ENCODE measurements at places on chromosomes 3 and 15.

DNA sequence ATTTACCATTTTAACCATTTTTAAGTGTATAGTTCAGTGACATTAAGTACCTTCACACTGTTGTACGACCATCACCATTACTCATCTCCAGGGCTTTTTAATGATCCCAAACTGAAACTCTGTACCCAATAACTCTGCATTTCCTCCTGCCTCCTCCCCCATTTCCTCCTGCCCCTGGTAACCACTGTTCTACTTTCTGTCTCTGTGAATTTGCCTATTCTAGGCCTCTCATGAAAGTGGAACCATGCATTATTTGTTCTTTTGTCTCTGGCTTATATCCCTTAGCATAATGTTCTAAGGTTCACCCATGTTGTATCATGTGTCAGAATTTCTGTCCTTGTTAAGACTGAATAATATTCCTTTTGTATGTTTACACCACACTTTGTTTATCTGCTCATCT, 154.2 kb downstream of the MECOM start:
- no peak for DNase-seq

GRCh38 chr3:127141921-127142730, 50.8 kb upstream of the PRR23E start:
- no peak for DNase-seq

GRCh38 chr15:70432924-70433495, 330.3 kb downstream of the UACA start:
- DNase-seq: no peak

DNA sequence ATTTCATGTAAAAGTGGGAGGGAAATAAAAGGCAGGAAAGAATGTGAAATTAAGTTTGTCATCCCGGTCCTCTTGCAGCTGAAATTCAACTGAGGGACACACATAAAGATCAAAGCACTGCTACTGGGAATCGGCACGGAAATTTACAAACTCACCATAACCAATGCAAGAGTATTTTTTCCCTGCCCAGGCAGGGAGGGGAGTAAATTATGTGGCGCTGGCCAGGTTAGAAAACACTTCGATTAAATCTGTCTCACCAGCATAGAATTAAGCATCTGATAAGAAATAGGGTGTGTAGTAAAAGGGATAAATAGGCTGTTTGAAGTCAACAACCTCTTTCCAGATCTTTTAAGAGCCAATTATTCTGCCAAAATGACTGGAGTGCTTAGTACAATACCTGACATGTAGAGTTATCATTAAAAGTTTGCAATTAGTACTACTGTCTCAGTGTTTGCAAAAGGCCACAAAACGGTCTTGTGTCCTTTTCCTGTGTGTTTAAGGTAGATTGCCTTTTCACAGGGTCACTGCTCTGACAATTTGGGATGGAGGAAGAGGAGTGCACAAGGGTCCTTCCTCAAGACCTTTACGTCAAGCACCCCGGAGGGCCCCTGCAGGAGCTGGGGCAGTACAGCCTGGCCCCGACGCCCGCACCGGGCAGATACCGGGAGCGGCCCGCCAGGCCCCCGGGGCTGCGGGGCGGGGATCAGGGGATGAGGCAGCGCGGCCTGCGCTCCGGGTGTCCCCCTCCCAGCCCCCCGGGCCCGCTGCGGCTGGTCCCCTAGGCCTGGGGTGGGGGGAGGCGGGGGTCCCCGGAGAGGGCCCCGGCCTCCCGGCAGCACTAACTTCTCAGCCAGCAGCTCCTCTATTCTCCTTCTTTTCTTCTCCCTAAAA, 651 bp downstream of the UBA3 start:
- no peak for DNase-seq

GRCh38 chr15:49082960-49083359, 36.7 kb upstream of the SECISBP2L start:
- DNase-seq: no peak

- DNase-seq: no peak
These were observed 420.2 kb downstream of the SI start for GRCh38 chr3:164658125-164658524.

DNA sequence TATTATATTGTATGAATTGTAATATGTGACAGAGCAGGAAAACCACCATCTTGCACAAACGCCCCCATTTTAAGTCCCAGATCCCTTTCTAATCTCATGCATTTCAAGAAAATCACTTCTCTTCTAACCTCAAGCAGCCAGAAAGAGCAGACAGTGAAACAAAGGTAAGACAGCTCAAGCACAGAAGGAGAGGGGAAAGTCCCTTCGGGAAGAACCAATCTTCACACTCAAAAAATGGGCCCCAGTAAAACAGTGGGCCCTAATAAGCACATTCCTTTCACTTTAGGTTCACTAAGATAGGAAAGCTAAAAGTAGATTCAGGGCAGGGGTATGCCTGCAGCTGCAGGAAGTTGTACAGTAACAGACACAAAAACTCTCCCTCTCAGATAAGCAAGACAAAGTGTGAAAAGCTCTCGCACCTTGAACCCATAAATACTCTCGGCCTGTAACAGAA, 1268.7 kb downstream of the SI start:
- no peak for DNase-seq

- peak; percentile 65 for DNase-seq
These were observed 8.4 kb upstream of the ATR start for GRCh38 chr3:142586803-142587406.

DNA sequence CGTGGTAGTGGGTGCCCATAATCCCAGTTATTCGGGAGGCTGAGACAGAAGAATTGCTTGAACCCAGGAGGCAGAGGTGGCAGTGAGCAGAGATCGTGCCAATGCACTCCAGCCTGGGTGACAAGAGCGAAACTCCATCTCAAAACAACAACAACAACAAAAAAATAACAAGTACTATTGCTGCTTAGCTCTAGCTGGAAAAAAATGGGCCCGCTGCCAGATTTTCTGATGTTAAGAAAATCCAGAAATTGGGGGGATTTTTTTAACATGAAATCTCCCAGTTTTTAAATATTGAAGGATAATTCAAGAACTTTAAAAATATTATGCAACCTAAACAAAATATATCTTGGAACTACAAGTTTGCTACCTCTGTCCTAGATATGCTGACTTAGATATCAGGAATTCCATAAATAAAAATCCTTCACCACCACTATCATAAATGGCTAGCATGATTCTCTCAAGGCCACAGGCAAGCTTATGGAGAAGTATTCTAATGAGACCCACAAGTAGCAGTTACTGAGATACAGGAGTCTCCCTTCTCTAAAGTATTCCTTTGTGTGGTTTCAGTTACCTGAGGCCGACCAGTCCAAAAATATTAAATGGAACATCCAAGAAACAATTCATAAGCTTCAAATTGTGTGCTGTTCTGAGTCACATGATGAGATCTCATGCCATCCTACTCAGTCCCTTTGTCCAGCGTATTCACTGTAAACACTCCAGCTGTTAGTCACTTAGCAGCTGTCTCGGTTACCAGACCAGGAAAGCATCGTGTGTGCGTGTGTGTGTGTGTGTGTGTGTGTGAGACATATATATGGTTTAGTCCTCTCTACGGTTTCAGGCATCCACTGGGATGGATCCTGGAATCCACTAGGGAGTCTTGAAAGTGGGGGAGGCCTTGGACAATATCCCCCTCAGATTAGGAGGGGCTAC, 277.2 kb downstream of the TBL1XR1 start:
- no peak for DNase-seq

GRCh38 chr3:10247679-10248183, 528 bp upstream of the TATDN2 start:
- DNase-seq: no peak

GRCh38 chr15:86915811-86916331, 836.2 kb downstream of the AGBL1 start:
- peak; percentile 6 for DNase-seq

GRCh38 chr3:120418866-120419490, 31.8 kb downstream of the FSTL1 start:
- DNase-seq: no peak

DNA sequence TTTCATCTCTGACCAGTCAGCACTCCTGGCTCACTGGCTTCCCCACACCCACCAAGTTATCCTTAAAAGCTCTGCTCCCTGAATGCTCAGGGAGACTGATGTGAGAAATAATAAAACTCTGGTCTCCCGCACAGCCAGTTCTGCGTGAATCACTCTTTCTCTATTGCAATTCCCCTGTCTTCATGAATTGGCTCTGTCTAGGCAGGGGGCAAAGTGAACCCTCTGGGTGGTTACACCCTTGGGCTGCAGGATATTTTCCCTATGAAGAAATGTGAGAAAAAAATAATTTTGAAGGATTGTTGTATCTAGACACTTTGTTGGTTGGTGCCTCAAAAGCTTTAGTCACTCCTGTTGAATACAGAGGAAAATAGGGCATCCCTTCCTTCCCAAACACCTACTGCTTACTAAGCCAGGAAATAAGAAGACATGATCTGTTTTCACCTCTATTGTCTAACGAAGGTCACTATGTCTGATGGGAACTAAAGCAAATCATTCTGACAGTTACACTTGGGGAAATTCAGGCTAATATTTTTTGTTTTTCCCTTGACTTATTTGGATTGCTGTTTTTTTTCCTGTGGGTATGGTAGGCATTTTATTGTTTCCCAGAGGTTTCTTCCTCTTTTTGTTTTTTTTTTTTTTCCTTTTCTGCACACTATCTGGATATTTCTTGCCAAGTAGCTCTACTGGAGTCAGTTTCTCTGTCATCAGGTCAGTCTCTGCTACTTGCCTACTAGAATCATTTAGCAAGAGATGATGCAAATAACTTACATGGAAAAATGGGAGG, 15.3 kb upstream of the TNFSF10 start:
- peak; percentile 72 for DNase-seq

DNA sequence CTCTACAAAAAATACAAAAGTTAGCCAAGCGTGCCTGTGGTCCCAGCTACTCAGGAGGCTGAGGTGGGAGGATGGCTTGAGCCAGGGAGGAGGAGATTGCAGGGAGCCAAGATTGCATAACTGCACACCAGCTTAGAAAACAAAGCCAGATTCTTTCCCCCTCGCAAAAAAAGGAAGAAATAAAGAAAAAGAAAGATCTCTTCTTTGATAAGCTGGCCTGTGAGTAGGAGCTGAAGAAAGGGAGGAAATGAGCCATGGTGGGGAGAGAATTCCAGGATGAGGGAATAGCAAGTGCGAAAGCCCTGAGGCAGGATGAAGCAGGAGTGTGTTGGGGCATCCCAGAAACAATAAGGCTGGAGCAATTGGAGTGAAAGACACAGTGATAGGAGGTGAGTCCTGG, 24.5 kb upstream of the TOP2B start:
- no peak for DNase-seq

DNA sequence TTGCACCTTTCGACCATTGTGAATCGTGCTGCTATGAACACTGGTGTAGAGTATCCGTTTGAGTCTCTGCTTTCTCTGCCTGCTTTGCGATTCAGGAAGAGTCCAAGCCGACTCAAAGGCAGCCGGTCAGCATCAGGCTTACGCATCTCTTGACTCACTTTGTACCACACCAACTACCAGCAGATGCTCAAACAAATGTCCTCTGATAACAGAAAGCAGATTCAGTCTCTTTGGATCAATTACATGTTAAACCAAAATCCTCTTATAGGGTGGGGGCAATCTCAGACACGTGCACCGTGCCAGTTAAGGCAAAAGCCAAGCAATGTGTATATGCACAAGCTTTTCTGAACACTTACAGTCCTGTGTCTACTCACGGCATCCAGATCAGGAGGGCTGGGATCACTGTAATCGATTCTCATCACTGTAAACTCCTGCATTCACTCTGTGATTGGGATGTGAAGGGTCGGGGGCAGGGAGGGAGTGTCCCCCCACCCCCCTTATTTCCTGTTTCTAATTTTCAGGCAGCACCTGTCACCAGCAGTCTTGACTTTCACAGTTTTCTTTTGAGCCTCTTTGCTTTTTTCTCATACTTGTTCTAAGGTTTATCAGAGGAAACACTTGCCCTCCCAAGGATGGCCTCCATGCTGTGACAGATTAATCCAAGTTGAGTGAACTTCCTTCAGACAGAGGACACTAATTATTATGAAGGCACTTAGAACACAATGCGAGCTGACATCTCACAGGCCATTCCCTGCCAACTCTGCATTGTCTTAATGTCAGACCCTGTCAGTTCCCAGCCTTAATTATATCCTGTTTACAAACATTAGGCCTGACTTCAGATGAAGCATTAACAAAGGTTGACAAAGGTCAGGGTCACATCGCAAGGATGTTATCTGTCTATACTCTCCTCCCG, 153.5 kb downstream of the MECOM start:
- DNase-seq: no peak

- peak; percentile 9 for DNase-seq
These were observed 10.0 kb upstream of the TBC1D5 start for GRCh38 chr3:17752436-17752835.

GRCh38 chr15:52139599-52140462, 27.3 kb upstream of the BCL2L10 start:
- peak; percentile 84 for DNase-seq

DNA sequence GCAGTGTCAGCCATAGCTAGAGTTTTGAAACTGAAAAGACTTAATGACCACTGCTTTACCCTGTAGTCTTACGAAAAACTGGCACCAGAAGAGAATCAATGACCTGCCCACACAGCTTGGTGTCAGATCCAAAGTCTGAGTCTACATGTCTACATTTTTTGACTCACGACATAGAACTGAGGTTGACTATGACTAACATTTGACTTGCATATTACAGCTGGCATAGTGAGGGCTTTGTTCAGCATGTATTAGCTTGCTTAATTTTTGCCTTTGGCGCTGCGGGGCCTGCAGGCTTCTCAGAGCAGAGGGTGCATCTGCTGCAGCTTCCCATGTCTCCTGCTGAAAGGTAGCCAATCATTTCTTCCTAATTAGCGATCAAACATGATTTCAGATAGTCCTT, 167.0 kb downstream of the EBLN2 start:
- DNase-seq: peak; percentile 16

DNA sequence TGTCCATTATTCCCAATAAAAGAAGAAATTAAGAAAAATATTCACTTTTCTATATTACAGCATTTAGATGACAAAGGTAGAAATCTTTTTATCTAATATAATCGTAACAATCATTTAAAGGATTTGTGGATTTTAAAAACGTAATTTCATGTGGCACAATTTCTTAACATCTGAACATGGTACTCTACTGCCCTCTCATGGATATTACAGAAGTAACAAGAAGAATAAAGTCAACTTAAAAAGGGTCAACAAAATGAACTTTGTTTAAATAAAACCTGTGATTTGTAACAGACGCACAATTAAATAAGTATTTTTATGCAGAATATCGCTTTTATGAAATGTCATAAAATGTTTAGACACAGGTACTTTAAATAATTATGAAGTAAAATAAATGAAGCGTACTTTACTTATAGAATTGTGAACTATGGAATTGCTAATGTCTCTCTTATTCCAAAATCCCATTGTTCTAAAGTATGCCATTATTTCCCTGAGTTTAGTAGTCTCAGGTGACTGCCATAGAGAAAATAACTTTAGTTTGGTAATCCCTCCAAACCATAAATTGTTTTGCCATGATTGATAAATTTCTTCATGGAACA, 366.8 kb upstream of the ZNF385D start:
- peak; percentile 63 for DNase-seq

- DNase-seq: peak; percentile 1
These were observed 234.8 kb upstream of the NR2E3 start for GRCh38 chr15:71575474-71576045.
